T-helper 2 cell treated with Interferon-gamma antibody and Interleukin-4, amounts not matched to agents 5 μg/mL and 100 μg/mL, for 36 hours (primary cell): ENCODE measurements at places on chromosomes 1 and 21.
A peak's percentile ranks its signal among the peaks of the same experiment; 100 is the strongest.

DNA sequence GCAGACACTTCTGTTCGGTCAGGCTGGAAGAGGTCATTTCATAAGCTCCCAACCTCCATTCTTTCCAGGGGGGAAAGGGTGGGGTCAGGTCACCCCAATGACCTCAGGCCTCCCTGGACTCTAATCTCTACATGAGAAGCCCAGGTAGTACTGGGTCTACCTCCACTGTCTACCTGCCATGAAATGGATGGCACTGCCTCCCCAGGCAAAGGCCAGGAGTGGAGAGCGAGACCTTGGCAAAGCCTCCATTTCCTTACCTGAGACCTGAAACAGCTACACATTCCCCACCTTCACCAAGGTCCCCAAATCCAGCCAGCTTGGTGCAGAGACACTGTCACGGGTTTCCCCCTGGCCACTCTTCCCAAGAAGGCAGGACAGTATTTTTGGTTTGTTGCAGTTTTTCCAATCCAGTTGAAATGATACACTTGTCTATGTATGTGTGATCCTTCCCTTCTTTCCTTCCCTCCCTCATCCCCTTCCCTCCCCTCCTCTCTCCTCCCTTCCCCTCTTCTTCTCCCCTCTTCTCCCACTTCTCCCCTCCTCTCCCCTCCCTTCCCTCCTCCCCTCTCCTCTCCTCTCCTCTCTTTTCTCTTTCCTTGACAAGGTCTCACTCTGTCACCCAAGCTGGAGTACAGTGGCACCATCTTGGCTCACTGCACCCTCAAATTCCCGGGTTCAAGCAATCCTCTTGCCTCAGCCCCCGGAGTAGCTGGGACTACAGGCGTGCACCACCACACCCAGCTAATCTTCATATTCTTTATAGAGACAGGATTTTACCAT, 16.1 kb downstream of the BTG2 start:
- DNase-seq, result no peak

DNA sequence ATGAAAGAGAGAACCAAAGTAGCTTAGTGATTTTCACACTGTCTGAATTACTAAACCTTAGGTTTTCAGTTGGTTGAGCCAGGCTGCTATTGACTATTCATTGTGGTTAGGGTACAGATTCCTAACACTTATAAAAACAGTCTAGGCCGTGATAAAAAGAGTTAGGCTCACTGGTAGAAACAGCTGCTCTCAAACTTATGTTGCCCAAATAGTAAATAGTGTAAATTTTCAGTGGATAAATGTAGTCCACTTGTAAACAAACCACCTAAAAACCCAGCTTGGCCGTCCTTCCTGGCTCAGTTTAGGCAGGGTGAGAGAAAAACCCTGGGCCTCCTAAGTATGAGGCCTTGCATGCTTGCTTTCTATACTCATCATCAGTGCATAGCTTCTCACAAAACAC, 34.9 kb downstream of the ARID1A start:
- DNase-seq, result no peak

- no peak for DNase-seq
Observed at GRCh38 chr1:224264321-224264720, 65.7 kb downstream of the NVL start.

DNA sequence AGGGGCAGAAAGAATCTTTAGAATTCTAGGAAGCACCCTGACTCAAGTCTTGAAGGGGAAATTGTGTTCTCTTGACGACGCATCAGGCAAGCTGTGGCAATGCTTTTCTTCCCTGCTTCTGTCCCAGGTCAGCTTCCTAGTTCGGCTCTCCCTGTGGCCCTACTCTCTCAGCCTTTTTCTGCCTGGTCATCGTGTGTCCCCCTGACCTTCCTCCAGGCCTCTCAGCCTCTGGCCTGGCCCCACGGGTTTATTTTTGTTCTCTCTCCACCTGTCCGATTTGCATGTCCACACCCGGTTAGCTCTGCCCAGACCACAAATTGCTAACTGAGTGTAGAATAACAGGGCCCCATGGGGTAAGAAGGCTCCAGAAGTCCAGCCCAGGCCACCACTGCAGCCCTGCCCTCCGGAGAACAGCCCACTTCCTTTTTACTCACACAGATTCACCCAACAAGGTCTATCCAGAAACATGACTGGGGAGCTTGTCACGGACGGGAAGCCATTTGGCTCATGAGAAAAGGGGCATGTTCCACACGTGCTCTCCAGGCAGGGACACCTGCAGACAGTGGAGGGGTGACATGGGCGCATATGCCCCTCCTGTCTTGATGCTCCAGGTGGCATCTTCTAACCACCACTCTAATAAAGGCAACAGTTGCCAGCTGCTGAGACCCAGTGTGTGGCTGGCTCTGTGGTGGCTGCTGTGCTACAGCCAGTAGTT, 9.8 kb downstream of the KCNN3 start:
- no peak for DNase-seq

DNA sequence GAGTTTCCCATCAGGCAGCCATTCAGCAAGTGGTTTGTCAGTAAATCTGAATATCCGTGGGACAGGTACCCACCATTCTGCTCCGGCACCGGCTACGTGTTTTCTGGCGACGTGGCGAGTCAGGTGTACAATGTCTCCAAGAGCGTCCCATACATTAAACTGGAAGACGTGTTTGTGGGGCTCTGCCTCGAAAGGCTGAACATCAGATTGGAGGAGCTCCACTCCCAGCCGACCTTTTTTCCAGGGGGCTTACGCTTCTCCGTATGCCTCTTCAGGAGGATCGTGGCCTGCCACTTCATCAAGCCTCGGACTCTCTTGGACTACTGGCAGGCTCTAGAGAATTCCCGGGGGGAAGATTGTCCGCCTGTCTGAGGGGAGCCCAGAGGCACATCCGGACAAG, 48.4 kb downstream of the B3GALT5 start:
- no peak for DNase-seq

DNA sequence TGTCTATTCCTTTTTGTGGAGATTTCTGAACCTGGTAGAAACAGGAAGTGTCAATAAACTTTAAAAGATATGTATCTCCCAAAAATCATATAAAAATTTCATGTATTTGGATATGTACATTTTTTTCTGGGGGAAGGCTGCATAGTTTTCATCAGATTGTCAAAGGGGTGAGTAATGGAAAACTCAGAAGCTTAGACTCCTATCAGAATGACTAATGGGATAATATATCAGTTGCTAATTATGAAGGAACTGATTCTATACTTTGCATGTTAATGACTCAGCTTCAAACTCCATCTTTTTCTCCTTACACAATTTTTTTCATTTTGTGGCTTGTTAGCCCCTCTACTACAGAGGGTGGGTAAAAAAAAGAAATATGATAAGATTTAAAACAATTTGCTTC, 55.9 kb downstream of the GON4L start:
- DNase-seq, result no peak

GRCh38 chr1:8604041-8604945, 213.1 kb downstream of the RERE start:
- peak; percentile 60 for DNase-seq

GRCh38 chr1:205604825-205605505, 26.8 kb downstream of the ELK4 start:
- DNase-seq, result no peak

DNA sequence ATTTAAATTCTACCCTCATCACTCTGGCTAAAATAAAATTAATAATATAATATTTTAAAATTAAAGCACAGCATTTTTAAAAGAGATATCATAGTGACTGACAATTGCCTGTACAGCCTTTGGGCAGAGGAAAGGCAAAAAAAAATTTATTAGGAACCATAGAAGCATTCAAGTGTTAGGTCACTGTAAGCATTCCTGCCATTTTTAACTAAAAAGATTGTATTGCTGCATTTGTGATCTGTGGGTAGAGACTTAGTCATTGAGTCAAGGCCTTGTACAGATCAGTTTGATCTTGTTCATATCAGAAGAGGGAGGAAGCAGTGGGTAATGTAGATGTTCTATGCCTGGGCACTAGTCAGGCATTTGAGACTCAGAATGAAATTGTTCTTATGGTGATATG, 109.9 kb downstream of the LYPLAL1 start:
- DNase-seq, result no peak

DNA sequence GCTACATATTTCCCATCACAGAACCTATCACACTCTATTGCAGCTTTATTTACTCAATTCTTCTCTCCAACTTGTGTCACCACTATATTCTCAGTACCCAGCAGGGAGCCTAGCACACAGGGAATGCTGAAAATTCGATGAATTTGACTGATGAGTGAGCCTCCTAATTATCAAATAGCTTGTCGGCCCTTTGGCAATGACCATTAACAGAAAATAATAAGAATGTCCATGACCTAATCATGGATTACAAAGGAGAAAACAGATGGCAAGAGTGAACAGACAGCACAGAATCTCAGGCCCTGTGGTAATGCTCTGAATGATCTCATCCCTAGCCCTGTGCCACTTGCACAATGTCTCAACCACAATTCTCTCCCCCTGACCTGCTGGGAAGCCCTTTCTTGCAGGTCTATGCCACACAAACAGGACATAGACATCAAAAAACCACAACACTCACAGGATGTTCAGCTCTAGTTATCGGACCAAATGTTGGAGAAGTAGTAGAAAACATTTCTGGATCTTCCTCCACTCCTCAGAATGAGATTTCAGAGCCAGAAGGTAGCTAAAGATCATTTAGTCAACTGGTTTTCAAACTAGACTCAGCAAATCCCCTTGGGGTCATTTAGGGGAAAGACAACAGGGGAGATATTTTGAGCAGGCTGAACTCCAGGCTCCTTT, 68.4 kb downstream of the LUZP1 start:
- peak; percentile 58 for DNase-seq

DNA sequence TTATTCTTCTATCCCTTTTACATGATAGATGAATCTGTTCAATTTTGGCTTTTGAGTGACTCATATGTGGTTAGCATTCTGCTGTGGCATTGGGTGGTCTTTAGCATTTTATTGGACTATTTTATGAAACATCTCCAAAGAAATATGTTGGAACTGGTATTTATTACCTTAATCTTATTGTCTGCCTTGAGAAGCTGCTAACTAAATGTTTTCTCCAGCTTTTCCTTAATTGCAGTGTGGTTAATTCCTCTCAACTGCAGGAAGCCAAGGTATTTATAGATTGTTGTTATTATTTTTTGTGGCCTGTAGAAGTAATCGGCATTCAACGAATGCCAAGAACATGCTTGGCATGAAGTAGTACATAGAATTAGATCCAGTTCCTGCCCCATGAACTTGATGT, 64.1 kb downstream of the NOS1AP start:
- DNase-seq, result no peak

DNA sequence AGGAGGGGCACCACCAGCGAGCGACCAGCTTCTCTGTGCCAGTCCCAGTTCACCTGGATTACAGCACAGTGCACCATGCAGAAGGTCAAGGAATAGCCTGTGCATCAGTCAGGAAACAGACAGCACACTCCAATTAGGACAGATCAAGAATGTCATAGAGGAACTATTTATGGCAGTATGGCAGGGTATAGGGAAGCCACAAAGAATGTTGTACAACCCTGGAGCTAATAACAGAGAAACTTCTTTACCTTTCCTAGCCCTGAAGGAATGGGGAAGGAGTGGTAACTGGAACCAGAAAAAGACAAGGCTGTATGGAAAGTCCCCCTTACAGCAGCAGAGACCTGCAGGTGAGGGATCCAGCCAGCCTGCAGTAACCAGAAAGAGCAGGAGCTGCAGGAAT, 87.8 kb upstream of the USP24 start:
- DNase-seq, result no peak

DNA sequence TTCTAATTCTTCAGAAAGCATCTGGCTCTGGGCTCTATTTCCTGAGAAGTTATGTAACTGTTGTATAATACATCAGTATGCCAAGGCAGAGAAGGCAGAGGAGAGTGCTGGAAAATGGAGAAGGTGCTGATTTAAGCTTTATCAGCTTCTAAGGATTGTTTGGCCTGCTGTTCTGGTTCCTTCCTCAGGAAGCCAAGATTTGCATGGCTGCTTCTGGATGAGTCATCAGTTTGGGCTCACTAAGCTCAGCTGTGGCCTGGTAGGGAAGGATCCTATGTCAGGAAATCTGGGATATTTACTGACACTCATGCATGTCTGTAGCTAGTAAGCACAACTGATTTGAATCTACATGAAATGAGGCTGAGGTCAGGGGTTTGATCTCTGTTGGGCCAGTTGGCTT, 73.2 kb upstream of the ADGRL4 start:
- no peak for DNase-seq

- DNase-seq, result no peak
Observed at GRCh38 chr1:27630859-27631491, 4.0 kb downstream of the FGR start.

DNA sequence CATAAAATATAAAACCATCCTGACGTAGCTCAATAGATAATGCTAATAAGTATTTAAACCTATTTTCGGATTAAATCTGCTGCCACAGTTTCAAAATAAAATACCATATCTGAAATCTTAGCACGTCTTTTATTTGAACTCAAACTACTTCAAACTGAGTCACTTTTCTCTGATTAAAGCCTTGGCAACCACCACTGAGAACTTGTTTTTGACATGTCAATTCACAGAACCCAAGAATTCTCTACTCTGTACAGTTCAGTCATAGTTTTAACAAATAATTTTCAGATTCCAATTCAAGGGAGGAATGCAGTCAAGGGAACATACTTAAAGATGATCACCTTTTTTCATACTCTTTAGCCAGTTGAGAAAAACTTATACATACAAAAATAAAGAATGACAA, 643.2 kb downstream of the KCNT2 start:
- DNase-seq, result no peak

GRCh38 chr1:210123924-210124589, 108.5 kb upstream of the SERTAD4 start:
- DNase-seq, result no peak

GRCh38 chr1:234760303-234760723, 150.3 kb upstream of the IRF2BP2 start:
- DNase-seq, result no peak

- no peak for DNase-seq
Observed at GRCh38 chr1:236257216-236257615, 24.5 kb downstream of the ERO1B start.

DNA sequence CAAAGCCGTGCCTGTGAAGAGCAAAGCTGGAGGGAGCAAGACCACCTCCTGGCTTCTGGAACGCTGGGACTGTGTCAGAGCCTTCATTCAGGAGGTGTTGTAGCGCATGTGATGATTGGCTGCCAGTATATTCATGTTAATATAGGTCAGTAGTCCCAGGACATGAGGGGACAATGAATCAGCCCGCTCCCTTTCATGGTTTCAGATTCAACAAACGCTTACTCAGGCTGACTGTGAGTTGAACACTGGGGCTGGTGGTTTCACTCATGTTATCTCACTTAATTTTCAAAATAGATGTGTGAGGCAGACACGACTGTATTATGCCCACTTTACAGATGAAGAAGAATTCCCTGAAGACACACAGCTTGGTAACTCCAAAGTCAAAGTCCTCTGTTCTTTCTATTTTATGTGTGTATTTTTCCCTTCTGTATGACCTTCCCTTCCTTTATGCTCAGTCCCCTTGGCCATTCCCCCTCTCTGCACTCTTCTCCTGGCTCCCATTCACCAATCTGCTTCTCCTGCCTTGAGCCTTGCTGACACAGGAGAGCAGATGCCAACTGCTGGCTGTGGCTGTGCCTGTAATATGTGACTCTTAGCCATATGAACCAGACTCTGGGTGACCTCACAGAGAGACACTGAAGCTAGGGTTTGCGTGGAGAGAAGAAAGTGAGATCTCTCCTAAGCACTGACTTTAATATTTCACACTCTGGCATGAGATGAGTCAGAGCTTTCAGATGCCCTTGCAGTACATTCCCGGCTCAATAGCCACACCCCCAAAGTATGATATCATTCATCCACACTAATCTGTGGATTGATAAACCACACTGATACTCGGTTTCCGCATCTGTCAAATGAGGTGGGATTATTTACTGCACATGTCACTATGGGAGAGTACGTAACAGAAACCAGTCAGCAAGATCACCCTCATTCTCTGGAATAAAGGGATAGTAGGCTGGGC, 31.4 kb upstream of the KIRREL1 start:
- no peak for DNase-seq
